ENCODE measurements at places on chromosomes 4 and X.

DNA sequence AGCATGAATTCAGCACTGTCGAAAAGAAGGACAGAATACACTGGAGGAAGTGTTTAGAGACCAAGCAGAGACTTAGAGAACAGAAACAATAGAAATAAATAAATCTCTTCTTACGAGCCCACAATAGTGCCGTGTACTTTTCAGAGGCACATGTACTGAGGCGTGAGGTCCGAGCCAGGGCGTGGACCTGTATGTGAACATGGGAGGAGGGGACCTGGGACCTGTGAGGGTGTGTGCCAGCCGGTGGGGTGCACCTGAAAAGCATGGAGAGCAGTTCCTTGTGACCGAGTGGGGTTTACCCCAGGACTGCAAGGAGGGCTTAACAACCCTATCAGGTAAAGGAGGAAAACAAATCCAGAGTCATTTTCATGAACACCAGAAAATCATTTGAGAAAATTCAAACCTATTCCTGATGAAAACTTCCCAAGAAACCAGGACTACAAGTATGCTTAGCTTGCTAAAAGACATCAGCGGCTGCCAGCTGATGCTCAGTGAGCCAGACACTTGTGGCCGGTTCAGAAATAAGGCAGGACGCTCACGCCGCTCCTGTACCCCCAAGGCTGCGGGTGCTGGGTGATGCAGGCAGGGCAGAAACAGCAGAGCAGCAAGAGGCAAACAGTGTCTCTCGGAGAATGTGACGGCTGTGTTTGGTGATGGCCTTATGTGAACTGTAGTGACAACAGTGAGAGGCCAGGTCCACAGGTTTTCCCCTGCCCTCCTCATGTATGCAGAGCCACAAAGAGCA, 37.1 kb downstream of the NELFA start:
- no peak for DNase-seq

- no peak for DNase-seq
Measured at GRCh38 chr4:169530048-169530447, 82.3 kb downstream of the NEK1 start.

GRCh38 chrX:13934731-13935130, 95.0 kb downstream of the GEMIN8 start:
- no peak for DNase-seq

GRCh38 chr4:158827543-158827981, 58.7 kb downstream of the FNIP2 start:
- DNase-seq: no peak

DNA sequence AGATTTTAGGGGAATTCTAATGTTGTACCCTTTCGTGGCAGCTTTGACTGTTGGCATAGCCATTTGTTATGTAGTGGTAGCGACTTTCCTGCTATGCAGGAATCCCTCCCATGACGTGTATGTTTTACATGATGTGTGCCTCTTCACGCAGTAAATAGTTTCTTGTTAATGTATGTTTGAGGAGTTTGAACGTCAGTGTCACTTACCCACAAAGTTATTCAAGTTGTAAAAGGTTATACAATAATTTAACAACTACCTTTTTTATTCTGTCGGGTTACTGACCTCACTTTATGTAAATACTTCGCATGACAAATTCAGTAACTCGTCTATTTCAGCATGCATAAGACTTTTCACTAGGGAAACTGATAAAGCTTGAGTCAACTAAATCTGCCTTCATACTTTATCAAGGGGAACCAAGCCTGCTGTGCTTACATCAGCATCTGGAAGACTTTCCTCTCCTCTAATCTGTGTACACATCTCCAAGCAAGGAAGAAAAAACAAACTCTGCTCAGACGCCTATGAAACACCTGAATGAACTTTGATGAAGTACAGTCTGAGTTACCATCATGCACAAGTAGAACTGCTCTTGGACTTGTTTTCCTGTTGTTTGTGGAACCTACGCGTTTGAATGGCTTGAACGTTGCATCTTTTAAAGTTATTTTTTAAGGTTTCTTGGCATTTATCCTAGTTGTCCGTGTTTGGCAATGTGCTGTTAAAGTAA, 61.2 kb downstream of the SLC9A6 start:
- DNase-seq: no peak

- DNase-seq: no peak
Measured at GRCh38 chrX:49191574-49192011, 5.4 kb upstream of the PRICKLE3 start.

DNA sequence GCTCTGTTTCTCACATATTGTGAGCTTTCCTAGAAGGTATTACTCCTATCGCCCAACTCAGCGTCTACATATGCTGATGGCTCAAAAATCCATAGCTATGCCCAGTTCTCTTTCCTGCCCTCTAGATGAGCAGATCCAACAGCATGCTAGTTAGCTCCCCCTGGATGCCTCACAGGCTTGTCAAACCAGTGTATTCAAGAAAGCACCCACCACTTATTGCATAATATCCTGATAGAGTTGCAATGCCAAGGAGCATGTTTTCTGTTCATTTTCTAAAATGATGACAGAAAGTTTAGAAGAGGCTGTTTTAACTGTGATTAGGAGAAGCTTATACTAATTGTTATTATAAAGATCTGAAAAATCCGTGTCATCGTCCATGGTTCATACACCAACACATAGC, 1.9 kb upstream of the PACRGL start:
- DNase-seq: no peak

GRCh38 chrX:1592470-1593142, 1.2 kb downstream of the AKAP17A start:
- DNase-seq: peak; percentile 81

Data from GM13977 (cell line).